GM12865 (cell line): ENCODE measurements at places on chromosomes 12 and 14.

- DNase-seq = no peak
Observed at GRCh38 chr14:60777856-60778578, 43.5 kb downstream of the MNAT1 start.

GRCh38 chr12:119829439-119829838, 47.7 kb downstream of the CIT start:
- DNase-seq = peak; percentile 2

- no peak for DNase-seq
Observed at GRCh38 chr12:119338593-119339363, 4.2 kb downstream of the CCDC60 start.

DNA sequence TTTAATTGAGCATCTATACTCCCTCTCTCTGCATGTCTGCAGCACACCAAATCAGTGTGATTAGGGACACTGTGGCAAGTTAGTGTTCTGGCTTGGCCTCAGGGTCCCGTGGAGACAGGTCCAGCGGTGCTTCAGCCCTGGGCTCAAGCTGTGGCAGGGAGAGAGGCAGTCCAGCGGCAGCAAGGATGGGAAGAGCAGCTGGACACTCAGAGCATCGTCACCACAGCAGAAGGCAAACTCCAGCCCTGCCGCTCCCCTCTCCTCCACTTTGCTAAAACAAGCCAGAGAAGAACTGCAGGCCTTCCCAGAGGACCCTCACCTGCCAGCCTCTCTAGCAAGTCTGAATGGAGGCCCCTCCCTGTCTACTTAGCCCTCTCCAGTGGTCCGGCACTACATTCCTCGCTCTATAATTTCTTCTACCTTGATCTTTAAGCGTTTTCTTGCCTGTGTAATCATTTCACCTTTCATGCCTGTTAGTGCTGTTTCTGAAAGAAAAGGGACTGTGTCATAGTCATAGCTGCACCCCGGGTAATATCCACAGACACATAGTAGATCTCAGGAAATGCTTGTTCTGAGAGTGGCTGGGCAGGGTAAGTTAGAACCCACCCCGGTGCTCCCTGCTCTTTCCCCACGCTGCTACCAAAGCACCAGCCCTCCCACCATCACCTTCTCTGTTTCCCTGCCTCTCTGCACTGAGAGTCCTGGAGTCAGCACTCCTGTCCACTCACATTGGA, 22.1 kb downstream of the ZFP36L1 start:
- DNase-seq = no peak

GRCh38 chr12:66516561-66516960, 162.3 kb downstream of the GRIP1 start:
- no peak for DNase-seq

- no peak for DNase-seq
Observed at GRCh38 chr12:98828802-98829600, 183.9 kb downstream of the APAF1 start.

GRCh38 chr12:131867471-131867870, 27.0 kb upstream of the ULK1 start:
- no peak for DNase-seq

GRCh38 chr12:117209626-117210025, 19.4 kb upstream of the FBXO21 start:
- no peak for DNase-seq

DNA sequence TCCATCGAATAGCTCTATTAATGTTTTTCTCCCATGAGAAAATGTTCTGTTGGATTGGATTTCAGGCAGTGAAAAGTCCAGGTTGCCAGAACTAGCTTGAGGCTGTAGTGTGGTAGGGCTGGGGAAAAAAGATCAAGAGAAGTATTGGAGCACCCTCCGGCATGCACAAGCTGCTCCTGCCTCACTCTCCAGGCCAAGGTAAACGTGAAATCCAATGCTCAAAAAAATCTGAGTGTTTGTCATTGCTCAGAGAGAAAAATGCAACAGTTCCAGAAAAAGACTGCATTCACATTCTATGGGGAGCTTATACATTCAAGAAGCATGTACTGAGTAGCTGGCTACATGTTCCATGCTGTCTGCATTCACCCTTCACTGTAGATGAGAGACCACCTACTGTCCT, 680.9 kb upstream of the TBX3 start:
- no peak for DNase-seq

DNA sequence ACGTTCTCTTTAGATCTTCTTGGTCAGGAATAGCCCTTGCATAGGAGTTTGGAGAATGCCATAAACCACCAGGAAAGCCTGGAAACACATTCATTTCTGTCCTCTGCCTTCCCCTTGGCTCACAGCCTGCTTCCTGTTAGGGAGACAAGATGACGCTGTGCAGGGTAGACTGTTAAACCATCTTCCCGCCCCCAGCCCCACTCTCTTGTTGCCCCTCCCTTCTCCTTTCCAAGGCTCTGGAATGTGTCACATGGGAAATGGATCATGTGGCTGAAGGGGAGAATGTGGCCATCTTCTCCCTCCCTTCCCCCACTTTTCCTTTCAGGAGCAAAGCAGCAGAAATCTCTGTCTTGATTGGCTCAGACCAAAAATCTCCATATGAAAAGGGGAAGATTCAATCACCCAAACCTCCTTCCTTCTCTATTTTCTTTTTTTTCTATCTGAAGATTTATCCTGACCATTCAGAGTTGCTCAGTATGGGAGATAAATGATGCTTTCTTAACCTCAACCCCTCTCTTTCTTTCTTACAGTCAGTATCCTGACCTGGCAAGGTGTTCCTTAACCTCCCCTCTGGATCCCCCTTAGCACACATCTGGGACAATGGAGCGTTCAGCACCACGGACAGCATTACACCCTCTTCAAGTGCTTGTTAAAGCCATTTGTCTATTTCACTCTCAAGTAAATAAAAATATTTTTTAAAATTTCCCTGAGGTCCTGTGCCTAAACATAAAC, 11.4 kb downstream of the GPR19 start:
- DNase-seq = no peak
